NCI-H748 treated with DMSO at 0.1 percent for 48 hours (cell line): ENCODE measurements at places on chromosomes 4 and X.

GRCh38 chr4:10115797-10116568, 616 bp downstream of the WDR1 start:
- no peak for DNase-seq

- no peak for DNase-seq
Measured at GRCh38 chrX:110665223-110666002, 130.2 kb downstream of the CHRDL1 start.

- DNase-seq, result no peak
Measured at GRCh38 chr4:139919004-139919403, 235.0 kb downstream of the MAML3 start.

DNA sequence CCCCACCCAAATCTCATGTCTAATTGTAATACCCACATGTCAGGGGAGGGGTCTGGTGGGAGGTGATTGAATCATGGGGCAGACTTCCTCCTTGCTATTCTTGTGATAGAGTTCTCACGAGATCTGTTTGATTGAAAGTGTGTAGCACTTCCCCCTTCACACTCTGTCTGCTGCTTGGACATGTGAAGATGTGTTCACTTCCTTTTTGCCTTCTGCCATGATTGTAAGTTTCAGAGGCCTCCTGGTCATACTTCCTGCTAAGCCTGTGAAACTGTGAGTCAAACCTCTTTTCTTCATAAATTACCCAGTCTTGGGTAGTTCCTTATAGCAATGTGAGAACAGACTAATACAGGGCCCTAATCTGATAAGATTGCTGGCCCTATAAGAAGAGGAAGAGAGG, 1514.8 kb downstream of the RPA4 start:
- DNase-seq, result no peak

DNA sequence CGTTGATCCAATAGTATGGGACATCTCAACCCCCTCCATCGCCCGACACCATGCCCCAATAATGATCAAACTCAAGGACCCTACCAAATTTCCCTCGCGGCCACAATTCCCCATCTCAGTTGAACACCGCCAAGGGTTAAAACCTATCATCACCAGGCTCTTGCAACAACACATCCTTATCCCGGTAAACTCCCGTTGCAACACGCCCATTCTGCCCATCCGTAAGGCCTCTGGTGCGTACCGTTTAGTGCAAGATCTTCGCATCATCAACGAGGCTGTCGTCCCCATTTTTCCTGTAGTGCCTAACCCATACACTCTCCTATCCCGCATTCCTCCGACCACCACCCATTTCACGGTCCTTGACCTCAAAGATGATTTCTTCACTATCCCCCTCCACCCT, 960.5 kb downstream of the RPA4 start:
- DNase-seq, result no peak

- no peak for DNase-seq
Measured at GRCh38 chr4:89254847-89255246, 52.8 kb downstream of the GPRIN3 start.

GRCh38 chr4:97404876-97405523, 738.3 kb downstream of the STPG2 start:
- no peak for DNase-seq

DNA sequence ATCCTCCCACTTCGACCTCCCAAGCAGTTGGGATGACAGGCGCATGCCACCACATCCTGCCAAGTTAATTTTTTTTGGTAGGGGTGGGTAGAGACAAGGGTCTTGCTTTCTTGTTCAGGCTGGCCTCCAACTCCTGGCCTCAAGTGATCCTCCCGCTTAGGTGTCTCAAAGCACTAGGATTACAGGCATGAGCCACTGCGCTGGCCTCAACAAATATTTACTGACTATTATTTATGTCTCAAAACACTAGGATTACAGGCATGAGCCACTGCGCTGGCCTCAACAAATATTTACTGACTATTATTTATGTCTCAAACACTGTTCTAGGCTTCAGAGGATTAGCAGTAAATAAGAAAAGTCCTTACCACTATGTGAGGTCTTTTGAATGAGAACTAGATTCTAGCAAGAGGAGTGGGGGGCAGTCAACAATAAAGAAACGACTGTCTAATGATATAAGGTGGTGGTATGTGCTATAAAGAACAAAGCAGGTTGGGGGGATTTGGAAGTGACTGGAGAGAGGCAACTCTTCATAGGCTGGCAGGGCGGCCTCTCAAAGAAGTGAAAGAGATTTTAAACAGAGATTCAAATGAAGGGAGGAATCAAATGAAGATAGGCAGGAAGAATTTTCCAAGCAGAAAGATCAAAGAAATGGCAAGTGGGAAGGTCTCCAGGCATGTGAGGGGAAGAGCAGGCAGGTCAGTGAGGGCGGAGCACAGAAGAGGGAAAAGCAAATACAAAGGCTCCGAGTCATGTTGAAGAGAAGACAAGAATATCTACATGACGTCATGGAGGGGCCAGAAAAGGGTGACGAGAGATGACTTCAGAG, 12.7 kb upstream of the ACSL1 start:
- no peak for DNase-seq

DNA sequence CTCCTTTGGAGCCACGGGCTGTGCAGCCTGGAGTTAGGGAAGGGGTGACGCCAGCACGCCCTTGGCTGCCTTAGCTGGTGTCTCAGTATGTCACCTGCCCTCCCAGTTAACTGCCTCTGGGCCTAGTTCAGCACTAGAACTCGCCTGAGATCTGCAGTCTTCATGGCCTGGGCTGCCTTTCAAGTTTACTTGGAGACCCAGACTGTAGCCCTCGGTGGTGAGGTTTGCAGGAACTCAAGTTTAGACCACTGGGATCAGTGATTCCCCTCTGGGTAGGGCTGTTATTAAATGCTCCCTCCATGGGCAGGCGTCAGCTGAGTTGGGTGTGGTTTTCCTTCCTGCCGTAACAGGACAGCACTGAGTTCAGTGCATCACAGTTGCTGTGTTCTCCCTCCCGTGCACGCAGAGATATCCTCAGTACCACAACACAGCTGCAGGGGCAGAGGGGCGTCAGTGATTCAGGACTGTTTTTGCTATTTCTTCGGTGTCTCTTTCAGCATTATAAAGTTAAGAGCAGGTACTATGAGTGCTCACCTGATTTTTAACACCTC, 30.5 kb downstream of the PLAC8 start:
- no peak for DNase-seq

- no peak for DNase-seq
Measured at GRCh38 chrX:40446921-40447320, 133.8 kb upstream of the ATP6AP2 start.

- no peak for DNase-seq
Measured at GRCh38 chr4:172974586-172974985, 194.0 kb upstream of the GALNT7 start.

DNA sequence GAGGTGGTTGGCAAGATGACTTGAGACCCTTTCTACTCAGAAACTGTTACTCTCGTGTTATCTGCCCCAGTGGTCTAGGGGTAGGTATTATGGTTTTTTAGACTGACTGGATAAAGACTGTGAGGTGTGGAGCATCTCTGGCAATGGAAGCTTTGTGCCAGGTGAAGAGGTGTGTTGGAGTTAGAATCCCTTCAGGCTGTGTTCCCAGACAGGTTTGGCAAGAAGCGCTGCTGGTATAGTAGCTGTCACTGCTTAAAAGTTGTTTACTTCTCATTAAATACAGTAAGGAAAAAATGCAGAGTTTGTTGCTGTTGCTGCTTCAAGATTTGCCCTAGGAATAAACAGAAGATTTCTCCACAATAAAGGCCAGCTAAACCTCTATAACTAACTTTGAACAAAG, 35.3 kb downstream of the AREG start:
- DNase-seq, result no peak

- no peak for DNase-seq
Measured at GRCh38 chr4:55297346-55297745, 48.7 kb upstream of the SRD5A3 start.

DNA sequence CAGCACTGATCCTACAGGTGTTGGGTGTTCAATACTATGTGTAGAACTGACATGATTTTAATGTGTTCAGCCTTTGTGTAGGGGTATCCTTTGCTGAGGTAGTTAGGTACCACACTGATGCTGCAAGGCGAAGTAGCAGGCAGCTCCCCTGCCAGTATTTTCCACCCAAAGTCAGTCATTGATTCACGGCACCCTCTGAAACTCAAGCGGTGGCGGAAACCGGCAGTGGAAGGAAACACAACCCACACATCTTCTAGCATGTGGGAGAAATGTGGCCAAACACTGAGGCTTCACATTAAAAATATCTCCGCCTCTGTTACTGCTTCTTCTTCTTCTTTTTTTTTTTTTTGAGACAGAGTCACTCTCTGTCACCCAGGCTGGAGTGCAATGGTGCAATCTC, 126.3 kb downstream of the AASDH start:
- DNase-seq, result no peak

- DNase-seq, result no peak
Measured at GRCh38 chr4:140213749-140214148, 59.8 kb upstream of the MAML3 start.

DNA sequence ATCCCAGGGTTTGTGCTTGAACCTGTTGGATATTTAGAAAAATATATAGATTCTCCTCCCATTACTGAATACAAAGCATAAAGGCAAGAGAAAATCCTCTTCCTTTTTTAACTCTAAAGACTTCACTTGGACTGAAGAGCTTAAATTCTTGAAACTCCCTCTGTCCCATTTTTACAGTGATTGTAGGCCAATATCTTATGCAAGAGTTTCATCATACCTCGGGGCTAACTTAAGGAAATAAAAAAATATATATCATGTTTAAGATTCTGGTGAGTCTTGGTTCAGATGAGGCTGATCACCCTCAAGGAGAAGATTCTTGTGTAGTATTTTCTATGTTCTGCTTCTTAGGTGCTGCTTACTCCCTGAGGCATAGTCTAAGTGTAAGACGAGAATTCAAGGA, 1449.6 kb downstream of the C4orf33 start:
- no peak for DNase-seq

DNA sequence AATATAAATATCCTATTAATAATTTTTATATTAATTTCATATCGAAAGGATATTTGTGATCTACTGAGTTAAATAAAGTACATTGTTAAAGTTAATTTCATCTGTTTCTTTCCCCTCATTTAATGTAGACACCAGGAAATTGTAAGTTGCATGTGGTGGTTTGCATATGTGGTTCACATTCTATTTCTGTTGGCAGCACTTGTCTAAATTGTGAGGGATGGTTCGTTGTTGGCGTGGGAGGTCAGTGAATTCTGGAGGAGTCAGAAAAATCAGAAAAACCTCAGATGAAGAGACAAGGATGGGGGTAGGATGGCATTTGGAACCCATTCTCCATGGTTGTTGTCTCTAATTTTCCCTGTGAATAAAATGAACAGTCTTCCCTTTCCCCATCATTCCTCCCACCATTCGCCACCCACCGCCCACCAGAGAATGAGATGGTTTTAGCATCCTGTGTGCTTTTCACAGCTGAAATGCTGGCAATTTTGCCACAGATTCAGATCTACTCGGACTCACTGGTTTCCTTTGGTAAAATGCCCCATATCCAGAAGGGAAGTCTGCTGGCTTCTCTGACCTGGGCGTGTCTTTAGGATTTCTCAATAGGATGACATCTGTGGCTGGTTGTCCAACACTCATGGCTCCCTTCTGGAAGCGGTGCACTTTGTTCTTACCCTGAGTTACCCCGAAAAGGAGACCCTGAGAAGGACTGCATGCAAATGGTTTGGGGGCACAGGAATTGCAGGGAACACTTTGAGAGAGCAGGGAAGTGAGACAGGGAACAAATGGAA, 52.3 kb downstream of the LGI2 start:
- no peak for DNase-seq

GRCh38 chr4:38911257-38911656, 43.7 kb downstream of the FAM114A1 start:
- DNase-seq, result no peak

DNA sequence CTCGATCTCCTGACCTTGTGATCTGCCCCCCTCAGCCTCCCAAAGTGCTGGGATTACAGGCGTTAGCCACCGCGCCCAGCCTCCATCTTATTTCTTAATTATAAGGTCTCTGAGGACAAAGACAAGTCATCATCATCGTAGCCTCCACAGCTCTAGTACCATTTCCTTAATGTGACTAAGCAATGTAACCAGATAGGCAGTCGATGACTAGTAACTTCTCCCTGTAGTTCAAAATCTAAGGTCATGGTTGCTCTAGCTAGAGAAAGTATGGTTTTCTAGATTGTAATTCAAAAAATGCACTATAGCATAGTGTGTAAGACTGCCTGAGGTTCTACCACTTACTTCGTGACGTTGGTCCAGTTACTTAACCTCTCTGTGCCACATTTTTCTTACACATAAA, 6.9 kb downstream of the SLC39A8 start:
- no peak for DNase-seq

- no peak for DNase-seq
Measured at GRCh38 chr4:18439311-18439710, 417.8 kb upstream of the LCORL start.

DNA sequence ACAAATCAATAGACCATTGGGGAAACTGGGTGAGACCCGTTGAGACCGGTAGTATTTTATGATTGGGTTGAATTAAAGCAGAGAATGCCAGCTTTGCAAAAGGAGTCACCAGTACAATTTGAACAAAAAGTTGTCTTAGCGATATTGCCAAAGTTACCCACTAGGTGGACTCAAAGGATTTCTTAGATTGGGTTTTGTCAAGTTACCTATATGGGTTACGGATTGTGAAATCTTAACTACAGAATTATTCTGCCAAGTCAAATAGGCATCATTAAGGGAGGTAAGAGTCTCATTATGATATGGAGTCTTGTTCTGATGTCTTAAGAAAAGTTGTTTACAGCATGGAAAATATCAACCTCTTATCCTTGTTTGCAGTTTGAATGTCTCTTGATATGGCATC, 15.0 kb upstream of the CT47A1 start:
- DNase-seq, result no peak

DNA sequence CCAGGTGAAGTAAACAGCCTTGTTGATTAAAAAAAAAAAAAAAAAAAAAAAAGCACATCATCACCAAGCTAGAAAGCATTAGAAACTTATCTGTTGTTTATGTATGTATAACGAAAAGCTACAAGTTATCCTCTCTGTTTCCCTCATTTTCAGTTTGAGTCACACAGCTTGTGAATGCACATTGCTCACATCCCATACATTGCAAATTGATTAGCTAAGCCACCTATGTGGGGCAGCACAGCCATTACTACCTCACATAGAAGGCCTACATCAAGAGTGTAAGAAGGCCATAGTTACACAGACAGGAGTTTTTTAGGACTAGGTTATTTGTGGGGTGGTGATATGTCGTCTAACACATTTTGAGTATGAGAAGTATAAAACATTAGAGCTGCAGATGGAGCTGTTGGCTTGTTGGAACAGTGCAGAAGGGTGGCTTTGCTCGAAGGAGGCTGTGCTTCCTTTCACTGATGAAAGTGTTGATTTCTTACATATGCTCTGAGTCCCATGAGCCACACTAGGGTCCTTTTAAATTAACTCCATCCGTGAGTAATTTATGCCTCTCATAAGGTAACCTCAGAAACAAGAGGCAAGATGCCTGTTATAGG, 431.6 kb downstream of the GABRG1 start:
- DNase-seq, result no peak
